ENCODE measurements at places on chromosomes 11 and 22.

DNA sequence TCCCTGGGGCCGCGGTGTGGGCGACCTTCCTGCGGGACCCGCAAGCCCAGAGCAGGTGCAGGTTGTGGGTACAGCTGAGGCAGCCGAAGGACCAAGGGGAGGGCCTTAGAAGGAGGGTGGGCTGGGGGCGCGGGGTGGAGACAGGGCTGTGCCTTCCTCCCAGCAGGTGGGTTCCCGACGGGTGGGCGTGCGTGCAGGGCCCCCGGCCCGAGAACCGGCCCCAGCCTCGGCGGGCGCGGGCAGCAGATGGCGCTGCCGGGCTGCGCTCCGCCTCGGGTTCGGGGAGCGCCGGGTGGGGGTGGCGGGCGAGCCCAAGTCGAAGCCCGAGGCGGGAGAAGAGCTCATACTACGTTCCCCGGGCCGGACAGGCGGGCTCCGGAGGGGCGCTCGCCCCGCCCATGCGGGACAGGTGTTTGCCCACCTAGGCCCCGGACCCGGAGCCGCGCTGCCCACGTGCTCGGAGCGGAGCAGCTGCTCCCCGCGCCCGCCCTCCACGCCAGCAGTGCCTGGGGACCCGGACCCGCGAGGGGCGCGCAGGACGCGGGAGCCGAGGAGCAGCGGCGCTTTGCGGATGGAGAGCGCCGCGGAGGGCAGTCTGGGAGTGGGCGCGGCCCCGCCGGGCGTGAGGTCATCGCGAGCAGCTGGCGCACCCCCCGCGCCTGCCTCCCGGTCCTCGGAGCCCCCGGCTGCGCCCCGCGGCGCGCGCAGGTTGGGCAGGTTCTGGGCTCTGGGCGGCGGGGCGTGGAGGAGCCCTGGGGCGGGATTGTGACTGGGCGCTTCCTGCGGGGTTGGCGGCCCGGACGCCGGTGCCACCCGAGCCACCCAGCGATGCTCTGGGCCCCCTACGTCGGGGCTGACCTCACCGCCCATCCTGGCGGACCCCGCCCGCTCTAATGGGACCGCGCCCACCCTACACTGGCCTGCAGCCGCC is 25.3 kb downstream of the DUSP8 start:
- no peak for DNase-seq

DNA sequence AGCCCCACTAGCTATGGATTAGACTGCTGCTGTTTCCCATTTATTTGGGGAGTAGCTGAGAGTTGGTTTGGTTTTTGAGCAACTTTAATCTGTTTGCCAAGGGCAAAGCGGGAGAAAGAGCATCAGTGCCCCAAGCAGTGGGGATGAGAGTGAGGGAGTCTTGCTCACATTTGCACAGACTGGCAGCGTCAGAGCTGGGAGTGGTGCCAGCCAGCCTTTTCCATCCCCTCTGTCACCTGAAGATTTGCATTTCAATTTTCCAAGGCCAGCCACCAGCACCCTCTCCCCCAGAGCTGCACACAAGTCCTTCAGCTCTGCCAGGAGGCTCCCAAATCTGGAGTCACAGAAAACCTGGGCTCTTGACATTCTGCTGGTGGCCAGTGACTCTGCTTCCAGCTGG is 21.0 kb upstream of the UVRAG start:
- no peak for DNase-seq

DNA sequence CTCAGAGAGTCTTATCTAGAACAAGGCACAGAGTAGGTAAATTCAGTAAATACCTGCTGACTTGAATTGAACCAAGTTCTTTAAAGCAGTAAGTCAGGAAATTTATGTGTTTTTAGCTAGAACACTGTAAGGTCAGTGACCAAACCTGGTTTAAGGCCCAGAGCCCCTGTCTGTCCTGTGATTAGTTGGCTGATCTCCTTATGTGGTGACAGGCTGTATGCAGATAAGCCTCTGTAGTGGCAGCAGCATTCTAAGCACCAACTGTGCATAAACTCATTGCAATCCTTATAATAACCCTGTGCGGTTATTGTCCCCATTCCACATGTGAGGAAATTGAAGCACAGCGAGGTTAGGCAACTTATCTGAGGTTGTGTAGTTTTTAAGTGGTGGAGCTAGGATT is 40.5 kb downstream of the FBXO7 start:
- no peak for DNase-seq

DNA sequence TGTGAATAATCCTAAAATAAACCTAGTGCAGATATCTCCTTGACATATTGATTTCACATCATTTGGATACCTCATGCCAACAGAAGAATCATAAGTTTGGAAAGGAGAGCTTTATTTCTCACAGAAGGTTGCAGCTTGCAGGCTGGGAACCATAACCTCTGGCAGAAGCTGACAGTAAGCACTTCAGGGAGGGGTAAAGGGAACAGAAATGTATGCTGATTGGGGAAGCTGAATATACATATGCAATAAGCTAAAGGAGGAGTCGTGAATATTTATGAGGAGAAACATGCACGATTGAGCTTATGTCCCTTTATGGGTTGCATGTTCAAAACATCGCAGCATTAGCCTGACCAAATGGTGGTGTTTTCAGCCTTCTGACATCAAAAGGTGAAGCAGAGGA is 814.5 kb downstream of the TBC1D22A start:
- DNase-seq = no peak

Data from stimulated activated CD4-positive, alpha-beta T cell treated with anti-CD3 and anti-CD28 coated beads, Interleukin-1b, Interleukin-23, amount 100 ng/mL, for 48 hours (primary cell).